ENCODE measurements at places on chromosomes 11 and 22. TPM values are rescaled to one million over a fixed set of nuclear protein-coding genes. Genes with fewer than 3 reads are reported as not detected.

LUZP2 gene
- not detected for total RNA-seq

ANAPC15 gene
- total RNA-seq: 49.4 TPM

PGA5 gene
- total RNA-seq: not detected

SLC22A6 gene
- not detected for total RNA-seq

NLRP14 gene
- total RNA-seq: 0.10 TPM

POTEH gene
- not detected for total RNA-seq

THAP7 gene
- total RNA-seq: 35.1 TPM

GDPD4 gene
- total RNA-seq: not detected

MS4A4A gene
- total RNA-seq: not detected

CBLIF gene
- total RNA-seq: not detected

TPBGL gene
- total RNA-seq: 0.34 TPM

MMP7 gene
- total RNA-seq: not detected

TMPRSS13 gene
- total RNA-seq: 1.5 TPM

CLDN5 gene
- total RNA-seq: 0.47 TPM

BIK gene
- 2.3 TPM for total RNA-seq

CCND1 gene
- 26.4 TPM for total RNA-seq

IFITM5 gene
- total RNA-seq: not detected

DDI1 gene
- total RNA-seq: not detected

SLC22A25 gene
- total RNA-seq: not detected

SNRPD3 gene
- 158 TPM for total RNA-seq

PHLDB1 gene
- total RNA-seq: 1.4 TPM

TRIM29 gene
- total RNA-seq: not detected

ANO5 gene
- not detected for total RNA-seq

CD6 gene
- 411 TPM for total RNA-seq

RAB39A gene
- total RNA-seq: not detected

NFAM1 gene
- total RNA-seq: 0.12 TPM

PLAAT2 gene
- total RNA-seq: not detected

UBQLNL gene
- 0.18 TPM for total RNA-seq

OTOG gene
- not detected for total RNA-seq

RRP7A gene
- total RNA-seq: 144 TPM

Data from activated T-helper 1 cell treated with anti-CD3 and anti-CD28 coated beads, Interleukin-12 subunit alpha, Interleukin-12 subunit beta, Interleukin-2, Interleukin-4 antibody, amounts not matched to agents 30 ng/mL and 10 ng/mL and 1 ng/mL, durations not matched to agents 14 hours and 24 hours and 36 hours (primary cell).